ENCODE measurements at places on chromosomes 1 and 21.

DNA sequence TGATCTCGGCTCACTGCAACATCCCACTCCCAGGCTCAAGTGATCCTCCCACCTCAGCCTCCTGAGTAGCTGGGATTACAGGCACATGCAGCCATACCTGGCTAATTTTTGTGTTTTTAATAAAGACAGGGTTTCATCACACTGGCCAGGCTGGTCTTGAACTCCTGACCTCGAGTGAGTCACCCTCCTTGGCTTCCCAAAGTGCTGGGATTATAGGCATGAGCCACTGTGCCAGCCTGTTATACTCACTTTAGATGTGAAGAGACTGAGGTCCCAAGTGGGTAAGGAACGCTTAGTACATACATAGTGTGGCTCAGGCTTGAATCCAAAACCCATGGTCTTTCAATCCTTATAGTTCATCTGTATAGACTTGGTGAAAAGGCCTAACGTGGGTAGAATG is 63.7 kb upstream of the EPS8L3 start:
- DNase-seq, result no peak

- DNase-seq, result no peak
These were observed 5.5 kb downstream of the C1QTNF12 start for GRCh38 chr1:1240822-1241587.

GRCh38 chr1:55305735-55306134 is 90.6 kb upstream of the USP24 start:
- DNase-seq, result no peak

DNA sequence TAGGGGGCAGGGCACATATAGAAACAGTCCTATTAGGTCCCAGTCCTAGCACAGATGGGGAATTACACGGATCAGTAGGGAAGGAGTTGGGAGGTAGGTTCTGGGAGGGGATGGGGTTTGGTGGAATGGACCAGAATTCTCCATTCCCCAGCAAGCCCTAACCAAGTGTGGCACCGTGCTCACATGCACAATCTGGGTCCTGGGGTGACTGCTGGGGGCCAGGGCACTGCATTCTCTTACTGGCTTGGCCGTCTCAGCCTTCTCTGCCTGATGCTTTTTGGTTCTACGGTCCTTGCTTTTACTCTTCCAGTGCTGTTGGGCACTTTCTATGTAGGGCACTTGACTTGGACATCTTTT is 53.9 kb downstream of the NENF start:
- DNase-seq, result no peak

GRCh38 chr21:34912022-34912945 is 136.8 kb downstream of the RUNX1 start:
- DNase-seq, result no peak

GRCh38 chr1:45583264-45583665 is 576 bp upstream of the NASP start:
- DNase-seq, result peak; percentile 91

DNA sequence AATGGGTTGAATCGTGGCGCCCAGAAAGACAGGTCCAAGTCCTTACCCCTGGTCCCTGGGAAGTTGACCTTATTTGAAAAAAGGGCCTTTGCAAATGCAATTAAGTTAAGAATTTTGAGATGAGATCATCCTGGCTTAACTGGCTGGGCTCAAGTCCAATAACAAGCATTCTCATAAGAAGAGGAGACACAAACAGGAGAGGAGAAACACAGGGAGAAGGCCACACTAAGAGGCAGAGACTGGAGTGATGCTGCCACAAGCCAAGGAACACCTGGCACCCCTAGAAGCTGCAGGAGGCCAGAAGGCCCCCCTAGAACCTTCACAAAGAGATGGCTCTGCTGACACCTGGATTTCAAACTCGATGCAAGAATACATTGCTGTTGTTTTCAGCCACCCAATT is 44.6 kb downstream of the PDPN start:
- DNase-seq, result no peak
